ENCODE measurements at places on chromosomes 4 and X.

- DNase-seq: peak; percentile 59
Observed at GRCh38 chrX:102515975-102516941, at the start of gene TMSB15A. TMSB15A (minus strand) TSS chrX:102516739.

DNA sequence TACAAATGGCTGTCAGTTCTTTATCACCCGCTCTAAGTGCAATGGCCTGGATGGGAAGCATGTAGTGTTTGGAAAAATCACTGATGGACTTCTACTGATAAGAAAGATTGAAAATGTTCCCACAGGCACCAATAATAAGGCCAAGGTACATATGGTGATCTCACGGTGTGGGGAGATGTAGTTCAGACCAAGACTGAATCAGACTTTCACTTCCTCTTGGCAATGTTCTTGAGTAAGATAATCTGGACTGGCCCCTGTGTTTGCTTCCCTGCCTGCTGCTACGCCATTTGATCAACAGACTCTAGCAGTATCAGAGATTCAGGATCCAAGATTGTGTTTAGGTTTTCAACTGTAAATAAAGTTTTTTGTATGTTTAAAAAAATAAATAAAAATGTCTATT is 682.2 kb upstream of the AMOT start:
- no peak for DNase-seq

GRCh38 chrX:48509245-48509590 is 426 bp downstream of the PORCN start:
- DNase-seq: no peak

DNA sequence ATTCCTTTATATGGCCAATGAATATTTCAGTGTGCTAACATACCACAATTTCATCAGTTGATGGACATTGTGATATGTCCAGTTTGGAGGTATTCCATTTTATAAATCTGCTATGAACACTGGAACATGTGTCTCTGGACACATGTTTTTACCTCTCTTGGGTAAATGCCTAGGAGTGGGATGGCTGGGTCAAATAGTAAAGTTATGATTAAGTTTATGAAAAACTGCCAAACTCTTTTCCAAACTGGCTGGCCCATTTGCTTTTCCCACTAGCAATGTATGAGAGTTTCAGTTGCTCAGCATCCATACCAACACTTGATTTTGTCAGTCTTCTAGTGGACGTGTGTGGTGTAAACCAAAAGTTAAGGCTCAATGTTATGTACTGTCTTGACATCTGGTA is 40.5 kb downstream of the CEP44 start:
- DNase-seq: no peak

GRCh38 chrX:155871934-155872333 is 9.2 kb upstream of the VAMP7 start:
- DNase-seq: no peak

- no peak for DNase-seq
Observed at GRCh38 chrX:123807835-123808416, 51.9 kb upstream of the XIAP start.

DNA sequence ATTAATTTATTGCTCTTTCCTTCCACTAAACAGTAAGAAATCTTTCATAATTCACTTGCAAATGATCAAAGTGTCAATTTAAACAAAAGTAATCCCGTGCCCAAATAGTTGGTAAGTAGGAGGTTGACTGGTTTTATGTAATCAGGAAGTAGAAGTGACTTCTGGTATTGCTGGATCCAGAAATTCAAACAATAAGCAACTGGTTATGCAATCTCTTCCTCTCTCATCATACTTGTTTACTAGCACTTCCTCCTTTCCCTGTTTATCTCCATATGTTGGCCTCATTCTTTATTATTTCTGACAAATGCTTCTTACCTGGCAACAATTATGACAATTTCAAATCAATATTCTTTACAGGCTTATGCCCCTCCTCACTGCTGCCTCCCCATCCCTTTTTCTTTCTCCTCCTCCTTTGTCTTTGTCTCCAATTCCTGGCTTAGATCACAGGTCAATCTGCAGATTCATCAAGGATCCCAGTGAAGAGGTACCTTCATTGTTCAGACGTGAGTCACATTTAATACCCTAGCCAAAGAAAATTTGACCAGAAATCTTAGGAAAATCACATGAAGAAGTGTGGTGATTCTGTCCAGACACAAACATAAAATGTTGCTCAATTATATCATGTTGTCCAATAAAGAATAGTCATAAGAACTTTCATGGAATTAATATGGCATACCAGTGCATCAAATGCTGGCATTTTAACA is 323.2 kb upstream of the PCDH7 start:
- no peak for DNase-seq

- DNase-seq: no peak
Observed at GRCh38 chr4:60042941-60043340, 1157.2 kb upstream of the ADGRL3 start.

DNA sequence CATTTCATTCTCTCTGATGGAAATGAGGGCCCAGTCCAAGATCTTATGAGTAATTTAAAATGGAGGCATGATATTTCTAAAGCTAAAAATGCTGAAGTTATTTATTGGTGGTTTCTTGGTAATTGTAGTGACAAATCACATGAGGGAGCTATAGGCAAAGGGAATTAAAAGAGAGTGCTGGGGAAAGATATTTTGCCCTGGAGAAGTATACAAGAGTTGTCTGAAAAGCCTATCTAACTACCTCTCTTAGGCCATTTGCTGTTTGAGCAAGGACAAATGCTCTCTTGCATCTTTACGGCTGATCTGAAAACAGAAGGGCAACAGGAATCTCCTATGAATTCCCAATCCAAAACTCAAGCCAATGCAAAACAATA is 89.4 kb downstream of the FMR1NB start:
- DNase-seq: no peak

DNA sequence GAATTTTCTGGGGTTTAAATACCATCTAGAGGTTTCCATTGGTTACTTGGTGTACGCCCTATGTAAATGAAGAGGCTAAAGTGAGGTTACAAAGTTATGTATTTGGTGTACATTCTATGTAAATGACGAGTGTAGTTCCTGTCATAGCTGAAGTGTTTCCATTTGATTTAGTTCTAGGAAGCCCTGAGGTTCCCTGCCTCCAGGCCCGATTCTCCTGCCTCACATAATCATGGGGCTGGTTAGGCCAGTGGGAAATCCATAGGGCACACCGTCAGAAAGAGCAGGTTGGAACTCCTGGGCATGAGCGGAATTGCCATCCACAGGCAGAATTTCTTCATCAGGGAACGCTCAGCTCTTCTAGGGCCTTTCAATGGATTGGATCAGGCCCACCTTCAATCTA is 24.2 kb upstream of the HOPX start:
- no peak for DNase-seq

All from stimulated activated naive CD4-positive, alpha-beta T cell treated with Interleukin-2 at 50 U/mL for 16 hours (primary cell).